ENCODE measurements at places on chromosomes 2 and 18.

DNA sequence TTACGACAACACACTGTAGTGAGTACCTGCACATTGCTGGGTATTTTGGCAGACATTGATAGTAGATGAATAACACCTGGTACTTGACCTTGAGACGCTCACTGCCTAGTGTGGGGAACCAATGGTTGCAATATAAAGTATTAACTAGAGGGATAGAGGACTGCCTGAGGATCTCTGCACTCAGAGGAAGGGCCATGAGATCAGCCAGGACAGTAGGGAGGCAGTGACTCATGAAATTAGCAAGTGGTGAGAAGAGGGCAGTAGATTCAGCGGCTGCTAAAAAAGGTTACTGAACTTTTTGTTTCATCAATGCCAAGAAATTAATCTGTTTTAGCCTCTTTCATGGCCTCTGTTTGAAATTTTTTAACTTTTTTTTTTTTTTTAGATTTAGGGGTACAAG, 250.8 kb upstream of the TCF4 start:
- peak; percentile 49 for DNase-seq

GRCh38 chr2:8488001-8488738, 193.7 kb upstream of the ID2 start:
- no peak for DNase-seq

- DNase-seq = no peak
Observed at GRCh38 chr2:239145106-239145505, 255.7 kb downstream of the HDAC4 start.

DNA sequence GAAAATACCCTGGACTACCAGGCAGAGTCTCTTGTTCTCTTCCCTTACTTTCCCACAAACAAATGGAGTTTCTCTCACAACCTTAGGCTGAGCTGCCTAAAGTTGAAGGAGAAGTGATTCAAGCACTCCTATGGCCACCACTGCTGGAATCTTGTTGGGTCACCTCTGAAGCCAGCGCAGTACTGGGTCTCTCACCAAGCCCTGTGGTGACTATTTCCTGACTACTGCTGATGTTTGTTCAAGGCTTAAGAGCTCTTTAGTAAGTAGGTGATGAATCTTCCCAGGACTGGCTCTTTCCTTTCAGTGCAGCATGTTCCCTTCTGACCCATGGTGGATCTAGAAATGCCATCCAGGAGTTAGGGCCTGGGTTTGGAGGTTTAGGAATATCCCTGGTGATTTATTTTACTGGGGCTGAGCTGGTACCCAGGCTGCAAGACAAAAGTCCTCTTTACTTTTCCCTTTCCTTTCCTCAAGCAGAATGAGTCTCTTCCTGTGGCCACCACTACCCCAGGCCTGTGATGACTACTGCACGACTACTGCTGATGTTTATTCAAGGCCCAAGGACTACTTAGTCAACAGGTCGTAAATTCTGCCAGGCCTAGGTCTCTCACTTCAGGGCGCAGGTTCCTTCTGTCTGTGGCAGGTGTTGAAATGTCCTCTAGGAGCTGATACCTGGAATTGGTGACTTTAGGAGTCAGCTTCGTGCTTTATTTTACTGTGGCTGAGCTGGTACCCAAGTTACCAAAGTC, 121.8 kb downstream of the SLC4A10 start:
- no peak for DNase-seq
